Right forelimb (tissue), 1 donor: ENCODE measurements at places on chromosomes 16 and 17.

DNA sequence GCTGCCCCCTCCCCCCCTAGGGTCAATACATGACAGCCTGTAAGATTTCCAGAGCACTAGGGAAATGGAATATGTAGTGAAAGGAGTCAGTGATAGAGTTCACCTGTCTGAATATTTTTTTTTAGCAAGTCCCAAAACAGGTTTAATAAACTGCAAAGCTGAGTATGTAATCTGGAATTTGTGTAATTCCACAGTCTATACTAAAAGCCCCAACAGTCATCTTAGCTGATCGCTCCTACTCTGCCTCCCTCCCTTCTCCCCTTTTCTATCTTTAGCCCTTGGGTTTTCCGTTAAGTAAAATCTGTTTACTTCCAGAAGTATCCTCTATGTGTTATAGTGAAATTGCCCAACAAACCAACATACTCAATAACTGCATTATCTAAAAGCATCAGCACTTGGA, 3.5 kb downstream of the CDH13 start:
- DNase-seq, result no peak

- peak; percentile 79 for DNase-seq
Observed at GRCh38 chr17:47905221-47905733, 9.2 kb downstream of the SP2 start.

DNA sequence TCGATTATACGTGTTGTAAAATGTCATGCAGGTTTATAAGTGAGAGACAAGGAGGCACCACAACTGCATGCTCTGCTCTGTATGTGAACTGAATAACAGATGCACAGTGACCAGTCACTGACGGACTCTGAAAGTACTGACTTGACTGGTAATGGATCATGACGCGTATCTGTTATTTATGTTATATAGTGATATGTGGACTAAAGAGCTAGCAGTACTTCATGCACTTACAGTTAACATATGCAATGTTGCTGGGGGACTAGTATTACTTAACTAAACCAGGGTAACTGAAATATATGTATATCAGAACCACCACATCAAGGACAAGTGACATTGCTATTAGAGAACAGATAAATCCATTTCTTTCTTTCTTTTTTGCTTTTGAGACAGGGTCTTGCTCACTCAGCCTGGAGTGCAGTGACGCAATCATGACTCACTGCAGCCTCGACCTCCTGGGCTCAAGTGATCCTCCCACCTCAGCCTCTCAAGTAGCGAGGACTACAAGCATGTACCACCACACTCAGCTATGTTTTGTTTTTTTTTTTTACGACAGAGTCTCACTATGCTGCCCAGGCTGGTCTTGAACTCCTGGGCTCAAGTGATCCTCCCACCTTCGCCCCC, 17.2 kb downstream of the COIL start:
- no peak for DNase-seq

DNA sequence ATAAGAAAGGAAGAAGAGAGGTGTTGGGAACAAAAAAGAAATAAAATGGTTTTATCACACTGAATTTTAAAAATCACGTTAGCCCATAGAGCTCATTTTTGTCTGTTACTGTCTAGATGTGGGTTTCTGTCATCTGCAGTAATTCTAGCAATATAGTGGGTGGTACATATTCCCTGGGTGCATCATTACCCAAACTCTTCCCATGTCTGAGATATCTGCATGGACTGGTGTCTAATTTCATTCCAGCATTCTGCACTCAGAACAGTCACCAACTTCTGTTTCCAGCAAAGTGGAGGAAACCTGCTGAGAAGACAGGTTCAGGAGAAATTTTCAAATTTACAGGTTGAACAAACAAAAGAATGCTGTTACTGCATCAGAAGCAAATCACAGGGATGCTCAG, 263.8 kb downstream of the CDH11 start:
- no peak for DNase-seq

GRCh38 chr16:769184-769784, 8.8 kb downstream of the MSLN start:
- no peak for DNase-seq

- DNase-seq, result no peak
Observed at GRCh38 chr17:535198-535597, 179.4 kb downstream of the VPS53 start.

DNA sequence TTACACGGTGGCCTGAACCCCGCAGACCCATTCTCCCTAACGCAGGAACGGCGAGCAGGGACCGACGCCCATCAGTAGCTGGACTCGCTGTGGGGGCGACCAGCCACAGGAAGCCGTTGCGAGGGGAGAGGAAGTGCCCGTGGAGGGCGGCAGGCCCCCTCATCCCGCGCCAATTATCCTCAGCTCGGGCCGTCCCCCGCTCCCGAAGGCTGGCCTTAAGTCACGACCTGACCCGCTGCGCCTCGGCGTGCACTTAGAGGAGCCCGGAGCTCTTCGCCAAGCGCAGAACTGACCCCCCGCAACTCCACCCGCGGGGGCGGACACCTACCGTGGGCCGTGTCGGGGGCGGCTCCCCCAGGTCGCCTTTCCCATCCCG, 401 bp downstream of the ARL16 start:
- DNase-seq, result no peak

DNA sequence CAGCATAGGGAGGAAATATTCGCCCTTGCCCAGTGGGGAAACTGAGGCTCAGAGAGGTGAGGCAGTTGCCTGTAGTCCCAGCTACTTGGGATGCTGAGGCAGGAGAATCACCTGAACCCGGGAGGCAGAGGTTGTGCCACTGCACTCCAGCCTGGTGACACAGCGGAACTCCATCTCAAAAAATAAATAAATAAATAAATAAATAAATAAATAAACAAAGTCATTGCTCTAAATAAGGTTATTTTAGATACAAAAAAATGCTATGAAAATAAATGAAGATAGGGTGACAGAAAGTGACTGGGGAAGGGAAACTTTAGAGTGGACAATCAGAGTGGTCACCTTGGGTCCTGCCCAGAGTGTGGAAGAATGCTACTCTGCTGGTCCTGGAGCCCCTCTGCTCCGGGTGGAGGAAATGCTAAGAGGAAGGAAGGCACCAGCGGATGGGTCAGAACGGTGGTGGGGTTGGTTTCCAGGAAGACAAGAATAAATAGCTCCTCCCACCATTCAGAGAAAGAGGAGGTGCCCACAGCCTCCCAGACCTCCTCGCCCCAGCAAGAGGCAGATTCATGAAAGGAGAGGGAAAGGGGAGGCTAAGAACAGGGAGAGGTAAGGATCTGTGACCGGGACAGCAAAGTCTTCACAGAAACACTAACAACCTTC, 17.6 kb downstream of the TRPV3 start:
- no peak for DNase-seq

DNA sequence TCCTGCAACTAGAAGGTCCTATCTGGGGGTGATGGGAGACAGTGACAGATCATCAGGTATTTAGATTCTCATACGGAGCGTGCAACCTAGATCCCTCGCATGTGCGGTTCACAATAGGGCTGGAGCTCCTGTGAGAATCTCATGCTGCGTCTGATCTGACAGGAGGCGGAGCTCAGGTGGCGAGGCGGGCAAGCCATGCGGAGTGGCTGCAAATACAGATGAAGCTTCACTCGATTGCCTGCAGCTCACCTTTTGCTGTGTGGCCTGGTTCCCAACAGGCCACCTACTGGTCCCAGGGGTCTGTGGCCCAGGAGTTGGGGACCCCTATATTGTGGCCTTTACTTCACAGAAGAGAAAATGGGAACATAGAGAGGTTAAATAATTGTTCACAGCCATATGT, 200.4 kb downstream of the IRF8 start:
- no peak for DNase-seq

GRCh38 chr16:89612415-89613166, 851 bp upstream of the DPEP1 start:
- no peak for DNase-seq

DNA sequence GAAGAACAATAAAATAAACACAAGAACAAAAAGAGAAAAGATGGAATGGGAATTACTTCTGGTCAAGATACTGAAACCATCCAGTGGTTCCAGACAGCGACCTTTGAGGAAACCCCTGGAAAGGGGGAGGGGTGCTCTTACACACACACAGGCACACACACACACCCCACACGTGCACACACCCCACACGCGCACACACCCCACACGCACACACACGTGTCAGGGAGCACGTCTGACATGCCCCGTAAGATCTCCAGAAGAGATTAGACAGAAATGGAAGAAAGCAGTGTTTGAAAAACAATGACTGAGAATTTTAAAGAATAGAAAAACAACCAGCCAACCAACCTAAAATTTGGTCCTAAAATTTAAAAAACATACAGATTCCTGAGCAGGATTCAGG, 45.3 kb upstream of the FASN start:
- no peak for DNase-seq

GRCh38 chr16:27995378-27995777, 68.1 kb downstream of the GSG1L start:
- DNase-seq, result no peak

DNA sequence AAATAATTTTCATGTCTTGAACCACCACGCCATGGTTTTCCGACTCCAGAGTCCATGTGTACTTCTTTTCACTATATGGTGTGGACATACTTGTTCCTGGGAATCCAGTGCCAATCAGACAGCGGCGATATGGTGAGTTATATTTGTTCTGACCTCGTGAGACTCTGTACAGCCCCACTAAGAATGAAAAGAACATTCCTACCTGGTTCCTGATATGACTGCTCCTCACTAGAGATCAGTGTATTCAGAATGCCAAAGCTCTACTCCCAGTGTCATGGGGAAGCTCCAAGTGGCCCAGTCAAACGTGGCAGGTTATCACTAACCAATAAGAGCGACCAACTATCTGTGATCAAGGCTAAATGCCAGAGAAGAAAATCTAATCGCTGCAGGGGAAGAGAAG, 6.1 kb downstream of the C16orf46 start:
- DNase-seq, result no peak

DNA sequence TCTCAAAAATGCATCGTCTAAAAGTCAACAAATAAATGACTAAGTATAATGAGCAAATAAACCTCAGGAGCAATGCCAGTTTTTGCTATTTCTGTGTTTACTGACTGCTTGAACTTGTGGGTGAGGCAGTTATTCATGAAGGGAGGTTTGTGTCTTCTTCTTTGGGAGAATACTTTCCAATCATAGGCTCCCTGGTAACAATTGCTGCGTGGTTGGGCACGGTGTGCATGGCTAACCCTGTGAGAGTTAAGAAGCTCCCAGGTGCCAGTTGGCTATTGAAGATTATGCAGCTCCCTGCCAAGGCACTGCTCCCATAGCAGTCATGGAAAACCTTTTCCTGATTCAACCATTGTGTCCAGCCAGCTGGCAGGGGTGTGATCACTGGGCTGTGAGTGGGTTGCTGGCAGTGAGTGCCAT, 775.9 kb upstream of the GOT2 start:
- DNase-seq, result peak; percentile 48

DNA sequence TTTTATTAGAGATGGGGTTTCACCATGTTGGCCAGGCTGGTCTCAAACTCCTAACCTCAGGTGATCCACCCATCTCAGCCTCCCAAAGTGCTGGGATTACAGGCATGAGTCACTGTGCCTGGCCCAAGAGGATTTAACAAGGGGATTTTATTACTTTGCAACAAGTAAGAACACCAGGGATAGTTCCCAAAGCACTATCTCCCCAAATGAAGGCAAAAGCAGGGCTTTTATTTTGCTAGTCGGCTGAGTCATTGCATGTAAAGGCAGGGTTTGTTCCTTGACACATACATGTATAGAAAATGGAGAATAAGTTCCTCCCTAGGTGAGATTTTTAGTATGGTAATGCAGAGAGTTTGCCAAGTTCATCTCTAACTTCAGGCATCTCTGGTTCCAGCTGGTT, 24.0 kb downstream of the REXO5 start:
- DNase-seq, result no peak

DNA sequence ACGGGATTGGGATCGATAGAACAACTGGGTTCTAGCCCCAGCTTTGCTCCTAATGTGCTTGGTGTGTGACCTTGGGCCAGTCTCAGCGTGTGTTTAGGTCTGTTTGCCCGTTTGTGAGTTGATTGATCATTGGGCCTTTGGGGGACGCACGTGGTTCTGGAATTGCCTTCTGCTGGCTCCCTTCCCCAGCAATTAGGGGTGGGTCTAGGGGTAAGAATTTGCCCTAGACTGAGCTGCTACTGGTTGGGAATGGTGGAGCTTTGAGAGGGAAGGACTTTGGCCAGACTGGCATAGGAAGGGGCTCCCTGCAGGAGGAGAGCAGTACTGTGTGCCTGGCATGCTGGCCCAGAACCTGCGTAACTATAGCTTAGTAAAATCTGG, 1.5 kb downstream of the SPNS2 start:
- no peak for DNase-seq

GRCh38 chr17:56804454-56804853, 29.3 kb downstream of the C17orf67 start:
- no peak for DNase-seq

DNA sequence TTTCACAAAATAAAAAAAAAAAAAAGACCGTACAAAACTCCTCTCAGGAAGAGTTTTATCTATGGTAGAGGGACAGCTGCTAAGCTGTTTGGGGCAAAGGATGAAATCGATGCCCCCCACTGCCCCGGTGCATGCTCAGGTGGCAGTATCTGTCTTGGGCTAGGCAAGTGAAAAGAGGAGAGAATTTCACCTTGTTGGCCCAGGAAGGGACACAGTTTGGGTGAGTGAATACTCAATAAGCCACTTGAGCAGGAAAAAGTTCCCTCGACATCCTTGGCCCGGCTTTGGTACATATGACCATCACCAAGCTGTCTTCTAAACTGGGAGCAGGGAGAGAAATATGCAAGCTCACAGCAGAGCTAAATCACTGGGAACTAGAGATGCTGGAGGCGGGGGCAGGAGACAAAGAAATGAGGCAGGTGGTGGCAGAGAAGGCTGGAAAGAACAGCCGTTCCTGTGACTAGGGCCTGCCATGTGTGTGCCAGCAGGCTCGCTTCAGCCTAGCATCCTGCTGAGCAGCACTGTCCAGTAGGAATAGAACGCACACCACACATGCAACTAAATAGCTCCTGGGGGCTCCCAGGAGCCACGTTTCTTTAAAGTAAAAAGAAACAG, 8.2 kb upstream of the EIF1 start:
- DNase-seq, result no peak

GRCh38 chr17:49334744-49335512, 27.1 kb downstream of the ZNF652 start:
- DNase-seq, result no peak

- no peak for DNase-seq
Observed at GRCh38 chr17:82930924-82931698, 91.3 kb upstream of the ZNF750 start.

GRCh38 chr16:71555230-71555891, 21.5 kb downstream of the TAT start:
- no peak for DNase-seq

DNA sequence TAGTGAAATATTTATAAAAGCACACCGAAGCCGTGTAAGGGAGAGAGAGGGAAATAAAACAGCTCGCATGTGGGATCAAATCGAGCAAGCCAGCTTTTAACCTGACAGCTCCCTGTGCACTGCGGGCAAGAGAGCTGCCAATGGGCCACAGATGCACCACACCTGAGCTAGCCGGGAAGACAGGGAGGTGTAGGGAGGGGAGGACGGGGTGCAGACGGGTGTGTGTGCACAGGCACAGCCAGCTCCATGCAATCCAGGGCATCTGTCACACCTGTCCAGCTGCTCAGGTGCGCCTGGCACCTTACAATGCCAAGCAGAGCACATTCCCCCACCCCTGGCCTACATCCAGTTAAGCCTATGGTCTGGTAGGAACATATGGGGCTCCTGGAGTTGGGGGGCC, 70.0 kb downstream of the C16orf78 start:
- DNase-seq, result no peak

GRCh38 chr16:67277999-67278772, 1.1 kb upstream of the PLEKHG4 start:
- no peak for DNase-seq
